ENCODE measurements at places on chromosomes 4 and X.
A peak's percentile ranks its signal among the peaks of the same experiment; 100 is the strongest.

DNA sequence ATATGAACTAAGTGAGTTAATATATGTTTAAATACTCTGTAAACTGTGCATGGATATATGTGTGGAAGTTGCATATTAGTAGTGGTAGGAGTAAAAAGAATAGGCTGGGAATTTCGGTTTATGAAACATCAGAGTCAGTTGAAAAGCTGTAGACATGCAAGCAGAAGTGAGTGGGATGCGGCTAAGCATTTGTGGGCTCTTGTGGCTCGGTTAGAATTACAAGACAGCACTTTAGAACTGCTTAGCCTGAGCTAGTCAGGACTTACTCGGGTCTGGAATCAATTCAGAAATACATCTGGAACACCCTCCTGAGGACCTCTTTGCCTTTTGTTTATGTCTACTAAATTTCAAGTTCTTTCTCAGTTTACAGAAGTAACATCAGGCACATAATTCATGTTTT is 93.6 kb downstream of the AFF2 start:
- DNase-seq, result no peak

DNA sequence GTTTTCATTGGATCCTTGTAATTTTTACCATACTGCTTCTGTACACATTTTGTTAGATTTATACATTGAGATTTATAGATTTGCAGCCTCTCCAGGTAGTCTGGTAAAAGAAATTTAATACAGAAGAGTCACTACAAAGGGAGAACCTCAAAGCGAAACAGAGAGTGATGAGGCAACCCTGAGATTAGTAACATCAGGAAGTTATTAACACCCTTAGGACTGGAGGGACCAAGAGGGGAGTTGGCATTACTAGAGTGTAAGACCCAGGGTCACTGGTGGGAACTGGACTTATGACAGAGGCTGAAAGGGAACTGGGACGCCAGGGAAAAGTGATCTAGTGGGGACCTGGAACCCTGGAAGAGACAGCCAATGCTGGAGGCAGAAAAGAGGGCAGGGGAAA is 20.6 kb upstream of the MAML3 start:
- no peak for DNase-seq

- DNase-seq, result no peak
Observed at GRCh38 chr4:103786593-103786992, 66.8 kb upstream of the TACR3 start.

- DNase-seq, result no peak
Observed at GRCh38 chr4:176236946-176237345, 32.1 kb downstream of the ASB5 start.

DNA sequence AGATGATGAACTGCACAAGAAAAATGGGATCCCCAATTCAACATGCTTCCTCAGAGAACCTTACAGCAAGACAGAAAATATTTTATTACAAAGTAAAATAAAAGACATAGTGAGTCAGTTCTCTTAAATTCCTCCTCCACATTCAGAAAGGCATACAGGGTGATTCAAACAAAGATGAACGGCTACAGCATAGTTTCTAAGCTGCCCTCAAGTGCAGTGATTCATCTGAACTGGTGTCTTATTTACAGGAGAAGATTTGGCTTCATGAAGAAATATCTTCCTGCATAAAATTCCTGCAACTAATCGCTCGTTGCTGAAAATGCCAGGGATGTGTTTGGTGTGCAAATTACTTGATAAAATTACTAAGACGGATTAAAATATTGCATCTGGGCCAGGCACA is 103.6 kb downstream of the PRKX start:
- DNase-seq, result no peak

GRCh38 chr4:38068107-38068506 is 107.9 kb downstream of the PTTG2 start:
- DNase-seq, result no peak

DNA sequence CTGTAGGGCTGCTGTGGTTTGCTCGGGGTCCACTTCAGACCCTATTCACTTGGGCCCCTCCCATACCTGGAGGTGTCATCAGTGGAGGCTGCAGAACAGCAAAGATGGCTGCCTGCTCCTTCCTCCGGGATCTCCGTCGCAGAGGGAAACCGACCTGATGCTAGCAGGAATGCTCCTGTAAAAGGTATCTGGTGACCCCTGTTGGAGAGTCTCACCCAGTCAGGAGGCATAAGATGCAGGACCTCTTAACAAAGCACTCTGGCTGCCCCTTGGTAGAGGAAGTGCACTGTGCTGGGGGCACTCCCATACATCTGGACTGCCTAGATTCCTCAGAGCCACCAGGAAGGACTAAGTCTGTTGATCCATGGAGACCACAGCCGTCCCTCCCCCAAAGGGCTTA is 296.9 kb downstream of the GRID2 start:
- DNase-seq, result no peak

GRCh38 chr4:169342906-169343564 is 72.3 kb upstream of the SH3RF1 start:
- DNase-seq, result no peak

DNA sequence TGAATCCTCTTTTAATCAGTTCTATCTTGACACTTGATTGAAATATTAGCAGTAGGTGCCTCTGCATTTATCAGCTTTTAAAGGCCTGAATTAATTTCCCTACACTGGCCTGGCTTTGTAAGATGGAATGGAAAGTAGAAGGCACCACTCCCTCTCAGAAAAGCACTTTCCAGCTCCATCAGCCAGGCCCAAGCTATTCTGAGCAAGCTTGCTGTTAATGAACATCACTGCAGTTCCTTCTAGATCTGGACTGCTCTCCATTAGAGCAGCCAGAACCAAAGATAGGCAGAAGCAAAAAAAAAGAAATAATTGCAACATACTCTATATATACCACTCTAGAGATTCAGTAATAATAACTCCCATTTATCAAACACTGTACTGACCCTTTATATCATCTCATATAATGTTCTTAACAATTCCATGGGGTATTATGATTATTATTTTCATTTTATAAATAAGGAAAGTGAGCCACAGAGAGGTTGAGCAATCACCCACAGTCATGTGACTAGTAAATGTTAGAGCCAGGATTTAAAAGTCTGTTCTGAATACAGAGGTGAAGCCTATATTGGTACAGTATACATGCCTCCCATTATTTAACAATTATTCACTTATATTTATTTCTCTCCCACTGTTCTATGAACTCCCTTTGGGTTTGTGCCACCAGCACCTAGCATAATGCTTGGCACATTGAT is 39.4 kb upstream of the GPC3 start:
- DNase-seq, result no peak

GRCh38 chr4:119585771-119586170 is 42.8 kb downstream of the PDE5A start:
- no peak for DNase-seq

DNA sequence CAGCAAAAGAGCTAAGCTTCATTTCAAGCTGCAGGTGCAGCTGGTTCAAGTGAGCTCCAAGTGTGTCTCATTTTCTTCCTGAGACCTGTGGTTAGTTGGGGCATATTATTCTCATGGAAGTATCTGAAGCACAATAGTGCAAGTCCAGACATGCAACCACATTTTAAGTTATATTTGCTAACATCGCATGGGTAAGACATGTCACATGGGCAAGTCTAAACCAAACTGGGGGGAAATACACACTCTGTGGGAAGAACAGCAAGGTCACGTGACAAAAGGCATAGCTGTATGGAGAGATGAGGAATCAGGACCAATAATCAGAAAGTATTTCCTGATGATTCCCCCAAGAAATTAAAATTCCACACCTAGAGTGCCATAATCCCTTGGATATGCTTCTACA is 94.9 kb upstream of the NDP start:
- no peak for DNase-seq

DNA sequence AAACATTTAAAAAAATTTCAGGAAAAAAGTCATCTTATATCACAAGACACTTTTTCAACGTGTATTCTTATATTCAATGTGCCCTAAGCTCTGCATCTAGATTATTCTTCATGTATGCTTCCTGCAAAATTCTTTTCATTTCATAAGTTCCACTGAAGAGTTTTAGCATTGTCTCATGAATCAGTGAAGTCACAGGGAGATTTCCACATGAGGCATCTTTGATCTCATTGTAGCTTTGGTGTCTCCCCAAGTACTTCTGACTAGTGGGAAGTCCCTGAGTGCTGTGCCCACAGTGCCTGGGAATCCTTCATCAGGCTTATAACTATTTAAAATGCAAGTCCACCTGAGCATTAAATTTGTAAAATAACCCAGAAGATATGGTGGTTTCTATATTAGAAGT is 123.8 kb downstream of the MAD2L1 start:
- DNase-seq, result no peak

GRCh38 chr4:4574052-4574451 is 32.2 kb upstream of the STX18 start:
- DNase-seq, result no peak

DNA sequence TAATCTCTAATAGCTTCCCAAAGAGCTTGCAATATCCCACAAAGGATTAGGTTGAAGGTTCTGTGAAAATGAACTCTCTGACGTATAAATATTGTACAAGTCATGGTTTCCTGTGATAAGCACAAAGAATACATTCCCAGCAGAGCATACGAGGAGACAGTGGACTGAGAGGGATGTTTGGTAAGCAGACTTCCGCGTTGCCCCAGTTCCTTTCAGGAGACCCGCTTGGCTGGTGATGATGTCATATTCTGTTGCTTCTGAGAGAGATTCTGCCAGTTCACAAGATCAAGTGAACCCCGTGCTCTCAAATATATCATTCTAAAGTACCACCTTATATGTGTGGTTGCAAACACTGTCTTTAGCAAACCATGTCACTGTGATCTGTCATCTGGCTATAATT is 323.9 kb upstream of the CASK start:
- DNase-seq, result no peak

GRCh38 chr4:48017108-48017571 is 568 bp downstream of the NIPAL1 start:
- DNase-seq, result peak; percentile 12

DNA sequence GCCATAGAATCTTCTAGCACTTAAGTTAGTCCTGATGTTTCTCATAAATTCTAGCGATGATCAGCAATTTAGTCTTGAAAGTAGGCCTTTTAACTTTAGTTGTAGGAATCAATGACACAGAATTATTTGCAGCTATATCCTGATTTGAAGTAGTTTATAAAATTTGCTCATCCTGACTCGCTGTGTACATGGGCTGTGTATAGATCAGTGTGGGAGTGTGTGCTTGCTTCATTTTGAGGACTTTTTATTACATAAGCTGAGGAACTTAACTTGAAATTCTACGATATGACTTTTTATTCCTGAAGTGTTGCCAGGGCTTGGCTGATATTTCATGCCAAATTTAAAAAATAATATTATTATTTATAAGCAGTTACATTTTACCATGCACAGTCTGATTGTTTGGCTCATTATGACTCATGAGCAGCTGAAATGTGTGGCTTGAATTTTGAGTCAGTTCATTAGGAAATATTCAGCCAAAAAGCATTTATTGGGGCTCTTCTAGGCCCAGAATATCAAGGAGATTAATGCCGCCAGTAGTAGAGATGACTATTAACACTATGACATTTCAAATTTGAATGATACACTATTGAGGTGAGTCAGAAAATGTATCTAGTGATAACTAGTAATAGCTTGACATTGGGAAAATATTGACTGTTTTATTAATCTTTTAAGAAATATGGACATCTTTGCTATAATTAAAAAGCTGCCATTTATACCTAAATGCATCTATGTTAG is 128.9 kb upstream of the LIMCH1 start:
- no peak for DNase-seq

DNA sequence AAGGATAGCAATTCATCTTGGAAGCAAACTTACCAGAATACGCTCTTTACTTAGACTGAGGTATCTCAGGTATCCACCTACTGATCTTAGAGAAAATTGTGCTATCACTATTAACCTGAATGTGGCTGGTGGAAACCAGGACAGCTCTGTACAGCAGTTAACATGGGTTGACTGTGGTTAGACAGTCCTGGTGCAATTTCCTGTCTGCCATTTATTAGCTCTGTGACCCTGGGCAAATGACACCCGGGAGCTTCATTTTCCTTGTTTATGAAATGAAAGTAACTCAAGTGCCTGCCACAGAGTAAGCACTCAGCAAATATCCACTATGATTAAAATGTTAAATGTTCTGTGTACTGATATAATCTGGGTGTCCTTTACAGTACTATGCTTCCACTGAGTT is 60.0 kb downstream of the SMC1A start:
- no peak for DNase-seq

- DNase-seq, result no peak
Observed at GRCh38 chr4:113349430-113349829, 300.0 kb downstream of the ANK2 start.

DNA sequence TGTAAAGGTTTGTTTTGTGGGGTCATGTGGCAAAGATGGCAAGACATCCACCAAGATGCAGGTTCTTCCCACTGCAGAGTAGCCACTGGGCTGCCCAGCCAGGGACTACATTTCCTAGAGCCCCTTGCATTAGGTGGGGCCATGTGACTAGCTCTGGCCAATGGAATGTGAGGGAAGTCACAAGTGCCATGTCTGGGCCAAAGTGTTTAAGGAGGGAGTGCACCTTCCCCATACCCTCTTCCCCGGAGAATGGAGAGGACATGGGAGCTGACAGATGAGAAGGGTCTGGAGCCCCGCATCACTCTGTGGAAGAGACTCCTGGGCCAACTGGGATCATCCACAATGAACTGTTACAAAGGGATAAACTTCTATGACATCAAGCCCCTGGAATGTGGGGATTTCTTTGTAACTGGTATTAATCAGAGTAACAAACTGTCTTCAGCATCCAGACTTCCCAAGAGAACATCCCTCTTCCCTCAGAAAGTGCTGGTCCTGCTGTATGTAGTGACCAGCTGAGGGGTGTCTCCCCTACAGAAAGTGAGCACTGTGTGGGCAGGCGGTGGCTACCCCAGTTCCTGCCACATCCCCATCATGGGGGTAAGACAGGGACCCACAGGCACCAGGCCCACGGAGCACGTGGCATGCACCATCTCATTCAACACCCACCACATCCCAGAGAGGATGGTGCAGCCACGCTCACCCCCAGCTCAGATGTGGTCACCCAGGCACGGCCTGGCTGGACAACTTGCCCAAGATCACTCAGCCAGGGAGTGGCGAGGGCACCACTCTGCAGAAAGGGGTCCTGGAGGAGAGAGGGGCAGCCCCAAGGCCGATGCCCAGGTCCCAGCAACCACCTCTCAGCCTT is 10.9 kb downstream of the PPP2R2C start:
- no peak for DNase-seq

GRCh38 chr4:169346840-169347239 is 76.1 kb upstream of the SH3RF1 start:
- no peak for DNase-seq

DNA sequence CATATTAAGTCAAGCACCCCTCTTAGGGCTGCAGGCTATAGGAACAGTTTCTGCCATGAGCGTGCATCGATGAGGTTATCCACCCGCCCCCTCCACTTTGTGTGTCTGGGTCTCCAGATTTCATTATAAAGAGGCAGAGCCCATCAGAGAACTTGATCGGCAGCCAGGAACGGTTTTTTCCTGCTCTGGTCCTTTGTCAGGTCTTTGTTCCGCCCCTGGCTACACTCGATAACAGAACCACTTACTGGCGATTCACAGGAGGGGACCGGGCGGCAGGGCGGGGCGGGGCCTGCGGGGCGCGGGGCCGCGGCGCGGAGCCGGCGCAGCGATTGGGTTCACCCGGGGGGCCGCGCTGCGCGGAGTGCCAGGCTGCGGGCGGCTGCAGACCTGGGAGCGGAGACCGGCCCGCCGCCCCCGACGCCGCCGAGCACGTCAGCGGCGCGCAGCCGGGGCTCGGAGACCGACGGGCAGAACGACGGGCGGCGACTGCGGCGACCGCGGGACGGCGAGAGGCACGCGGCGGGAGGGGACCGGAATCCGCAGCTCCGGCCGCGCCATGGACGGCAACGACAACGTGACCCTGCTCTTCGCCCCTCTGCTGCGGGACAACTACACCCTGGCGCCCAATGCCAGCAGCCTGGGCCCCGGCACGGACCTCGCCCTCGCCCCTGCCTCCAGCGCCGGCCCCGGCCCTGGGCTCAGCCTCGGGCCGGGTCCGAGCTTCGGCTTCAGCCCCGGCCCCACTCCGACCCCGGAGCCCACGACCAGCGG is at the start of gene SLC10A4:
Gene SLC10A4 (plus strand): TSS at position 338 of the 771 bp plus-strand sequence. CDS start 219 bp downstream, at position 557.
- no peak for DNase-seq
